ENCODE measurements at places on chromosomes 7 and 10. TPM values are rescaled to one million over a fixed set of nuclear protein-coding genes. Genes with fewer than 3 reads are reported as not detected.

DNA sequence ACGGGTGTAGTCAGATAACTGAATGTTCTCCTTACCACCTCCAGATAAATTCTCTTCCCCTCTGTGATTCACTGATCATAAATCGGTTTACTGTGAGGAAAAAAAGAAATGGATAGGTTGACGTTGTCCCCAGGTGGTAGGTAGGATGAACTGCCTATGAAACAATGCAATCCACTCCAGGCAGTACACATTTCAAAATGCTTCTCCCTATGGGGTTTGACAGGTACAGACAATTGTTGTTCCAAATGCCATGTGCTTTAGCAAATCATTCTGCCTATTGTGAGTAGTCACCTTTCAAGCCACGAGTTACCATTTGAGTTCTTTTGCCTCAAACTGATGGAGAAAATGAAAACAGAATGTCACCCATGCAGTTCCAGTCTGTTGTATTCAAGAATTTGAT is 21.8 kb downstream of the VIM start:
- DNase-seq = no peak

The COL17A1 gene
- total RNA-seq = not detected

The EBF3 gene
- not detected for total RNA-seq

The WIPF3 gene
- total RNA-seq = not detected

The ZNF12 gene
- 22.6 TPM for total RNA-seq

Data from GM12878 (cell line).